ENCODE measurements at places on chromosomes 7 and 10.

DNA sequence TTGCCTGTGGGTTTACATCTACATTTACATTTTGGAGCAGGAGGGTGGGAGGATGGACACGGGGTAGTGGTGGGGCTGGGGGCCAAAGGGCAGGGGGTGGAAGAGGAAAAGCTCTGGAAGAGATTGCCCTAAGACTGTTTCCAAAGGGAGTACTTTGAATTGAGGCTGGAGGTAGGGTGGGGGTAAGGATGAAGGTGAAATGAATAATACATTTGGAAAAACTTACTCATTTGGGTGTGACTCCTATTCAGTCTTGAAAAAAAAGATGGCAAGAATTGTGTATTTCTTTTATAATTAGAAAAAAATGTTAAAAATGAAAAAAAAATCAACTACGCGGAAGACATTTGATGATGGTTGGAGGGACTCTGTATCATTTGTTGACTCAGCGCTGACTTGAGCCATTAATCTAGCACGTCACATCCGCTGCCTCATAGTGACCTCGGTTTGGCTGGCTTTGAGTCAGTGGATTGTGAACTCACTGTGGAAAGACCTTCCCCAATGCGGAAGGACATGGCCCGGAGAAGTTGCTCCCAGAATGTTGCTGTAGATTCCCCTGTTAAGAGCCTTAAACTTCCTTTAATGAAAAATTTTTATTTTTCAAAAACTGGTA is 2.8 kb downstream of the FAM180A start:
- no peak for DNase-seq

- no peak for DNase-seq
These were observed 33.7 kb upstream of the ERCC6 start for GRCh38 chr10:49572594-49573114.

- no peak for DNase-seq
These were observed 14.3 kb upstream of the TLX1 start for GRCh38 chr10:101116754-101117153.

- DNase-seq = no peak
These were observed 935 bp upstream of the ZNF736 start for GRCh38 chr7:64312826-64313225.

GRCh38 chr7:150451097-150451793 is 815 bp downstream of the GIMAP8 start:
- no peak for DNase-seq

DNA sequence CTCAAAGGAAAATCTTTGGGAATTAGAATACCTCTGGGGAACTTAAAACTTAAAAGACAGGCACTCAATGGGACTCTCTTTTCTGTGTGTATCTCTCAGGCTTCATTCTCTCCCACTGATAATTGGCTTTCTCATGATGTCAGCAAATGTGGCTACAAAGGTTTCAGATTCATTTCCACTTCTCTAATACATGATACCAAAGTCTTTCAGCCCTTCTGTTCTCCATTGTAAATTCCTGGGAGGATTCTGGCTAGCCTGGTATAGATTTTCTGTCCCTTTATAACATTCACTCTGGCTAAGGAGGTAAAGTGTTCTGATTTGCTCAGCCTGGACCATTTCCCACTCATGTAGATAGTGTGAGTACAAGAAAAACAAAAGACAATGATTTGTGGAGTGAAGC is 606.2 kb downstream of the PCDH15 start:
- DNase-seq = no peak

- no peak for DNase-seq
These were observed 130.0 kb downstream of the PLXNA4 start for GRCh38 chr7:132446260-132446659.

DNA sequence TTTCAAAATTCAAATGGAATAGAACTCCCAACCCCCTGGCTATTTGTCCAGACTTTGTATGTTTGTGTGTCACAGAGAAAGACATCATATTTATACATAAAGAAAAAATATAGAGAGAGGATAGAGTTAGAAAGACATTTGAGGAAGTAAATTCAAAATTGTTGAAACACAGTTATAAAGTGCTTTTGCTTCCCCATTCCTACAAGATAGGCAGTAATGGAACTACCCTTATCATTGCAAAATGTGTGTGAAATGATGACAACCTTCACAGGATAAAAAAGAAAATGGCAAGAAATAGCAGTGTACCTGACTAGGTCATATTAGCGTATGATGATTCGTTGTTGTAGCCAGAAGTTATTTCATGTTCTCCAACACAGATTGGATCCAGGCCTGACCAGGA is 63.1 kb downstream of the FZD1 start:
- peak; percentile 43 for DNase-seq

- no peak for DNase-seq
These were observed 198.7 kb downstream of the THSD7A start for GRCh38 chr7:11633310-11633709.

DNA sequence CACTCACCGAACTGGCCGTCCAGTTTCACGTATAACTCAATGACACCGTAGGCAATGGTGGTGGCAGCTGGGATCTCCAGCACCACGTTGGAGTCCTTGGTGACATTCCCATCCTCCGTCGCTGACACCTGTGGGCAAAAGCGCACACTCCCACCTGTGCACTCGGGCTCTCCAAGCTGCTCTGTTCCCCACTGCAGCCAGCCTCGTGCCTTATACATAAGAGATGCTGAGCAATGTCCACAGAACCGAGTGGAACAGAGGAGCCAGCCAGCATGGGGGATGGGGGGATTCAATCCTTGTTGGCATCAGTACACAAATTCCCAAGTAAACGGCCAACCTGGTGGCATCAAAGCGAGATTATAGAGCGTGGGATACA is 40.0 kb downstream of the GSDME start:
- DNase-seq = no peak

GRCh38 chr7:136163340-136163801 is 186.2 kb upstream of the MTPN start:
- no peak for DNase-seq

GRCh38 chr7:148570510-148570909 is 20.1 kb upstream of the C7orf33 start:
- no peak for DNase-seq

GRCh38 chr10:88828310-88828709 is 23.3 kb downstream of the ANKRD22 start:
- DNase-seq = no peak

- no peak for DNase-seq
These were observed at the start of gene PILRA for GRCh38 chr7:100373261-100373831. TSS of gene PILRA (plus strand) at chr7:100373487. CDS start at chr7:100373657, 170 bp downstream.

GRCh38 chr7:38932509-38933168 is 23.6 kb upstream of the VPS41 start:
- DNase-seq = peak; percentile 81

GRCh38 chr10:80100861-80101695 is 22.6 kb downstream of the TMEM254 start:
- DNase-seq = no peak

DNA sequence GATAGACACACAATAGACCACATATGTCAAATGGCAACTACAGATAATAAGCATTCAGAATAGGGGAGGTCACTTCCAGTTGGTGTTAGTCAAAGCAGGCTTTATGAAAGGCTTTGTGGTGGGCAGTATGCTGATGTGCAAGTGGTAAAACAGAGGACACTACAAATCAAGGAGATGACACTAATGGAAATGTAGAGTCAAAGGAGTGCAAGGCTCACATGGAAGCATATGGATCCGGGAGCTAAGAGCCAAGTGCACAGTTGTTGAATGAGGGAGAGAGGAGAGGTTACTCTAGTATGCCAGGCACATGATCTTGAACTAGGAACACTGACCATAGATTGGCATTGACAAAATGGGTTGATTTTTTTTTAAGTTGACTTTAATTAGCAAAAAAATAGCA is 62.7 kb downstream of the GRM3 start:
- DNase-seq = no peak

- peak; percentile 77 for DNase-seq
These were observed 31.3 kb downstream of the KIN start for GRCh38 chr10:7756360-7756992.

- no peak for DNase-seq
These were observed 112.5 kb upstream of the PRSS1 start for GRCh38 chr7:142636751-142637150.

- DNase-seq = no peak
These were observed 34.4 kb upstream of the HABP2 start for GRCh38 chr10:113518415-113518814.

GRCh38 chr7:55155351-55156117 is 136.7 kb downstream of the EGFR start:
- DNase-seq = no peak

DNA sequence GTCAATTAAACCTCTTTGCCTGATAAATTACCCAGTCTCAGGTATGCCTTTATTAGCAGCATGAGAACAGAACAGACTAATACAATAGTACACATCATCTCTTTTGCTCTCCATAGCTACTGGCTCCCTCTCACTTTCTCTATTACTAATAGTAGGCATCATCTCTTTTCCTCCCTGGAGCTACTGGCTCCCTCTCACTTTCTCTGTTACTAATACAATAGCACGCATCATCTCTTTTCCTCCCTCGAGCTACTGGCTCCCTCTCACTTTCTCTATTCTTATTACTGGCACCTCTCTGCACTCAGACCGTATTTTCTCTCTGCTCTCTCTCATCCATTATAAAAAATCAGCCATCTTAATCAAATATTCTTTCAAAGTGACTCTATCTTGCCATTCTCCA is 37.1 kb downstream of the SLC25A13 start:
- DNase-seq = no peak

- DNase-seq = no peak
These were observed 41.9 kb upstream of the PSMG3 start for GRCh38 chr7:1611708-1612241.

DNA sequence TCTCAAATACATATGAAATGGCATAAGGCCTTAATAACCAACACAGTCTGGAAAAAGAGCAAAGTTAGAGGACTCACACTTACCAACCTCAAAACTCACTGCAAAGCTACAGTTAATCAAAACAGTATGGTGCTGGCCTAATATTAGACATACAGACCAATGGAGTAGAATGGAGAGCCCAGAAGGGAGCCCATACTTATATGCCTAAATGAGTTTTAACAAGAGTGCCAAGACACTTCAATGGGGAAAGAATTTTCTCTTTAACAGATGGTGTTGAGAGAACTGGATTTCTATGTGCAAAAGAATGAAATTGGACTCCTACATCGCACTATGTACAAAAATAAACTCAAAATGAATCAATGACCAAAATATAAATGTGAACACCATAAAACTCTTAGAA is 522.6 kb downstream of the AUTS2 start:
- no peak for DNase-seq

GRCh38 chr10:6543431-6544005 is 36.6 kb downstream of the PRKCQ start:
- DNase-seq = peak; percentile 81

- DNase-seq = no peak
These were observed 152.0 kb upstream of the ADO start for GRCh38 chr10:62652564-62652963.

GRCh38 chr7:143929224-143929920 is 5.7 kb upstream of the OR2F2 start:
- no peak for DNase-seq

- DNase-seq = no peak
These were observed at the start of gene NEUROG3 for GRCh38 chr10:69573056-69573806. TSS of gene NEUROG3 (minus strand) at chr10:69573422. CDS start at chr10:69573043, 379 bp downstream.

GRCh38 chr7:5172196-5172775 is 17.7 kb upstream of the WIPI2 start:
- DNase-seq = no peak

GRCh38 chr7:126698446-126698845 is 554.3 kb downstream of the GRM8 start:
- DNase-seq = no peak

- DNase-seq = no peak
These were observed 228.5 kb downstream of the SLC25A13 start for GRCh38 chr7:96093435-96093834.

GRCh38 chr7:95905167-95905566 is 132.8 kb downstream of the DYNC1I1 start:
- peak; percentile 26 for DNase-seq

DNA sequence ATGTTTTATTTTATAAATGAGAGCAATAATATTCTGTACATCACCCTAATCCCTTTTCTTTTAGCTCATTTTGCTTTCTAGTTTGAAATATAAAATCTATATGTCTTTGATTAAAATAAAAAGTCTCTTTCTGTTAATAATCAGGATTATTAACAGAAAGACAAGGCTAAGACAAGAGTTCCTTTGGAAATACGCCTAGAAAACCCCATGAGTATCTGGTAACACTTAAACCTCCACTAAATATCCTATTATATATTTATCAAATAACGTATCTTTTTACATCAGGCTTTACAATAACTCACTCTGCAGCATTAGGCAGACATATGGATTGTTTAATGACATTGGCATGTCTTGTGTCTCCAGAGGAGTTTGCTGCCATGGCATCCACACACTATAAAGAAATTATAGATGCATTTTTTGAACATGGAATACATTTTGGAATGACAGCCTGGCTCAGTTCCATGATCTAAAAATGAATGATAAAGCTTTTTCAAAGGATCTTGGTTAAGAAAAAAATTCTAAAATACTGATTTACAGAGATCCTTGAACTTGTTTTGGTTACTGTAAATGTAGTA is 98.7 kb downstream of the TMEM26 start:
- no peak for DNase-seq

DNA sequence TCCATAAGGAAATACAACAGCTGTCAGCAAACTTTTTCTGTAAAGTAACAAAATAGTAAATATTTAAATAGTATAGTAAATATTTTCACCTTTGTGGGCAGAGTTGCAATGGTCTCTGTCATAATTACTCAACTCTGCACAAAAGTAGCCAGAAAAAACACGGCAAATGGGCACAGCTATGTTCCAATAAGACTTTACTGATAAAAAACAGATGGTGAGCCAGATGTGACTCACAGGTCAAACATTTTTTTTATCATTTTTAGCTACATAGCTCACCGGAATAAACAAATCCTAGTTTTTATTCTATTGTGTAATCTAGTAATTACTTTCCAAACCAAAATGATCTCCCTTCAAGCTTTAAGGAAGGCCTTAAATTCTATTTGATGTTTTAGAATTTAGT is 55.3 kb downstream of the NCAPG2 start:
- DNase-seq = peak; percentile 67

- DNase-seq = no peak
These were observed 158.0 kb downstream of the KCNMA1 start for GRCh38 chr10:77479586-77479985.

- DNase-seq = no peak
These were observed 60.7 kb downstream of the GPAM start for GRCh38 chr10:112122827-112123226.

GRCh38 chr10:235915-236314 is 100.7 kb downstream of the ZMYND11 start:
- DNase-seq = no peak

- DNase-seq = no peak
These were observed 79.1 kb downstream of the CCSER2 start for GRCh38 chr10:84407388-84408049.

DNA sequence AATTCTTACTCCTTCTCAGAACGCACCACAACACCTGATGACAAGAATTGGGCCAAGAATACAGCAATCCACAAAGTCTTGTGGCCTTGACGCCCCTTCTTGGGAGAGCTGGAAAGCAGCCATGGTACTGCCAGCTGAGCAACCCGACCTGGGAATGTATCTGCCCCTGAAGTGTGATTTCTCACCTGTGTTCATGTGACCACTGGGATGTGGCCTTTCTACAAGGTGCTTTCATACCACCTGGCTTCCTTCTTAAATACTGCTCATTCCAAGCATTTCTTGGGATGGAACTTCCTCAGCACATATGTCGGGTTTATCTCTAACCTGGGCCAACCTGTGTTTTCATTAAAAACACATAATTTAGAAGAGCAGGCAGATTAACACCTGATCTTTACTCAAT is 72.1 kb downstream of the HTR7 start:
- no peak for DNase-seq

All from hematopoietic multipotent progenitor cell treated with erythropoietin and hydrocortisone succinate and interleukin-3 and kit ligand, for 6 days (in vitro differentiated cells).